ENCODE measurements at places on chromosomes 5 and 9.

GRCh38 chr5:141769671-141770070 lies 87.6 kb upstream of the ARAP3 start:
- DNase-seq, result no peak

DNA sequence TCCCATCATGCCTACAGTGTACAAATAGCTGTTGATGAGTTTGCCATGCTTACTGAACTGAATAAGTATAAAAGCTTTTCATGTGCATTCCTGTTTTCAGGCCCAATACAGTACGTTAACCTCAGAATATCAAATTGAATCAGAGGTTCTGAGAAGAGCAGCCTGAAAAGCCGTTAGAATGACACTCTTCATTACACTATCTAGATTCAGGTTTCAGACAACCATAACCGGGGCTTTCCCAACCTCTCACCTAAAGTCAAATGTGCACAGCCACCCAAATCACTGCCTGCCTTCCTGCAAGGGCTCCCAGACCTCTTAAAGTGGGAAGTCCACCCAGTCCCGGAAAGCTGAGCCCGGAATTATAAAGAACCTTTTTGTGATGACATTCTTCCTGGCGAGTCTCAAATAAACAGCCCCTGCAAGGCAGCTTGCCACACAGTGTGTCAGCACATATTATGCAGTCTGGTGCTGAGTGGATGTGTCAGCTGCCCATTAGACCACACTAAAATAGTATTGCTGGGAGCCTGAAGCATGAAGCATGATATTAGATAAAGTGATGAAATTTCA lies 245.8 kb downstream of the TLE4 start:
- DNase-seq, result no peak

- DNase-seq, result no peak
Measured at GRCh38 chr5:60677850-60678664, 21.9 kb downstream of the DEPDC1B start.

- DNase-seq, result no peak
Measured at GRCh38 chr5:144800169-144800568, 629.5 kb downstream of the KCTD16 start.

- no peak for DNase-seq
Measured at GRCh38 chr9:132026932-132027585, 52.6 kb downstream of the MED27 start.

- DNase-seq, result no peak
Measured at GRCh38 chr5:179250561-179251225, 94.6 kb downstream of the ADAMTS2 start.

DNA sequence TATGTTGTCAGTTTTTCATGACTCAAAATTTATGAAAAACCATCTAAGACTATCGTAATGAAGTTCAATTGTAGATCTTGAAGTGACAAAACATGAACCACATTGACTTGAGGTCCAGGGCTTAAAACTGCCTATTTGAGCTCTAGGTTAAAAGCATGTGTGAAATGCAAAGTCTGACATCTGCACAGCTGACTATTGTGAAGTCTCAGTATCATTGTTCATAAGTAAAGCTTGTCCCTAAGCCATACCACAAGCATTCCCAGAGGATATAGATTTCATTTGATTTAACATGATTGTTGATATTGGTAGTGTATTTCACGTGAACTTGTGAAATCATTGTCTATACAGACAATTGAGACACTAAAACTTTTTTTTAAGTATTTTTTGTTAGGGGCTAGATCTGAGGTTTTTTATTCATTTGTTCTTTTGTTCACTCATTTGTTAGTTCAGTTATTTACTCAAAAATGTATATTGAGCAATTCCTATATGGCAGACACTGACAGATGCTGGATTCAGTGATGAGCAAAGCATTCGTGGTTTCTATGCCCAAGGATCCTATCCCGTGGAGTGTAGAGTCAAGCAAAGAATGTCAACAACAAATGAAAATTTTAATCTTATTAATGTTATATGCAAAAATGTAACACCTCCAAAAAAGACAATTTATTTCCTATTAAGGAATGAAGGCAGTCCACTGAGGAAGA lies 485.2 kb downstream of the RAB3C start:
- DNase-seq, result no peak

- no peak for DNase-seq
Measured at GRCh38 chr9:87213948-87214347, 266.6 kb upstream of the GAS1 start.

All from stimulated activated CD8-positive, alpha-beta memory T cell treated with anti-CD3 and anti-CD28 coated beads, Interleukin-4, amount 100 ng/mL, for 4 hours (primary cell).